ENCODE measurements at places on chromosomes 6 and 20.
A peak's percentile ranks its signal among the peaks of the same experiment; 100 is the strongest.

DNA sequence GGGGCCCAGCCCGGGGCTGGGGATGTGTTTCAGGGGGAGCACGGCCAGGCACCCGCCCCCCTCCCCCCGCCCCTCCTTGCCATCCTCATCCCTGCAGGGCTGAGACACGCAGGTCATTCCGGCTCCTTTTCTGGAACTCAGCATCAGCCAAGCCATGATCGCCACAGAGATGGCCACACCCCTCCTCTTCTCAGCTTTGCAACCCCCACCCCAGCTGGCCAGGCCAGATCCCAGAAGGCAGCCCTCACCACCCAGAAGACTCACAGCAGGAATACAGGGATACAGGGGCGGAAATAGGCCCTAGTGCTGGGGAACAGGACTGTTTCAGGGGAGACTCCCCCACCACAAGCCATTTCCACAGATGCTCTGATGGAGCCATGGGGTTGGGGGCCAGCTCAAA, 33.5 kb downstream of the YTHDF1 start:
- no peak for DNase-seq

DNA sequence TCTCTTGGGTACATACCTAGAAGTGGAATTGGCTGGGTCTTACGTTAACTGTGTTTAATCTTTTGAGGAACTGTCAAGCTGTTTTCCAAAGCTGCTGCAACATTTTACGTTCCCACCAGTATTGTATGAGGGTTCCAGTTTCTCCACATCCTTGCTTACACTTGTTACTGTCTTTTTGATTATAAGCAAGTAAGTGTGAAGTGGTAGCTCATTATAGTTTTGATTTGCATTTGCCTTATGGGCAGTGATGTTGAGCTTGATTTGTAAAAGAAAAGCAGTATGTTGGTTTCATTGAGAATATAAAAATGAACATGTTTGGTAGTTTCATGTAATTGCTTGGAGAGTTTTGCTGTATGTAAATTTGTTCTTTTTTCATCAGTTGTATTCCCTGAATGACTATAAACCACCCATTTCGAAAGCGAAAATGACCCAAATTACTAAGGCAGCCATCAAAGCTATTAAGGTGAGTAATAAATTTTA, 40.4 kb downstream of the SCAF8 start:
- DNase-seq, result no peak

- DNase-seq, result no peak
Measured at GRCh38 chr6:99617131-99617530, 10.5 kb downstream of the PRDM13 start.

- no peak for DNase-seq
Measured at GRCh38 chr6:167212713-167213005, 54.9 kb upstream of the GPR31 start.

GRCh38 chr20:60090631-60091030, 132.4 kb downstream of the CDH26 start:
- DNase-seq, result no peak

GRCh38 chr20:62825333-62825985, 8.6 kb downstream of the COL9A3 start:
- no peak for DNase-seq

GRCh38 chr6:53714395-53714794, 48.8 kb upstream of the KLHL31 start:
- DNase-seq, result no peak

DNA sequence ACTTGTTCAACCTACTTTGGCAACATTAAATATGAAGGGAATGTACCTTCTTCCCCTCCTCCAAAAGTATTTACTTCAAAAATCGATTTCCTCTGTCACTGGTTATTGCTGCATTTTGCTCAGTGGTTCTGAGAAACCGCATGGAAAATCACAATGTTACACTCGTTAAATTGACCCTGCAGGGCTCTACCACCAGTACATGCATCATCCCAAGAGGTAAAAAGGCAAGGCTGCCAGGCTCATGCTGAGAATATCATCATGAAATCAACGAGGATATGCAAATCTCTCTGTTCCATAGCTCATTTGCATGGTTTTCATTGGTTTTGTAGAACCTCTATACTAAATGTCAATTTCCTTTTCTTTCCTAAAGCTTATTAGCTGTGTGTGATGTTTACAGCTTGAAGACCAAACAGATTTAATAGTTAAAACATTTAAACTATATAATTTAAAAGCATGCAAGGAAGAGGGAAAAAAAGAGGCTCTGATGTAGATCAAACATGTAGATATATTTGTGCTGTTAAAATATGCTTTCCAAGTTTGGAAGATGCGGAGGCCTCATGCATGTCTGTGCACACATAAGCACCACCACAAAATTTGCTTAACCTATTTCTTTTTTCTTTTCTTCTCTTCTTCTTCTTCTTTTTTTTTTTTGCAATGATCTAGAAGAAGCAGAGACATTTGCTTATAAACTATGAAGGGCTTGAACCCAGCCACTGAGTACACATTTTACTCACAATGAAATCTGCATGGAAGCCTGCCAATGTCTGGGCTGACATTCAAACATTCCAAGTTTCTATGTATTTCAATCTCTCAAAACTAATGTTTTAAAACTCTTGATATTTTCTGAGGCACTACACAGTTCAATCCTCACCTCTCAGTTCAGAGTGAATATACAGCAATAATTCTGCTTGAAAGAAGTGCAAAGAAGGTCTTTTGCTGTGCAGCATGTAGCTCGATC, 194.0 kb downstream of the GMPR start:
- DNase-seq, result no peak

GRCh38 chr6:107490566-107491137, 735 bp downstream of the SOBP start:
- no peak for DNase-seq

DNA sequence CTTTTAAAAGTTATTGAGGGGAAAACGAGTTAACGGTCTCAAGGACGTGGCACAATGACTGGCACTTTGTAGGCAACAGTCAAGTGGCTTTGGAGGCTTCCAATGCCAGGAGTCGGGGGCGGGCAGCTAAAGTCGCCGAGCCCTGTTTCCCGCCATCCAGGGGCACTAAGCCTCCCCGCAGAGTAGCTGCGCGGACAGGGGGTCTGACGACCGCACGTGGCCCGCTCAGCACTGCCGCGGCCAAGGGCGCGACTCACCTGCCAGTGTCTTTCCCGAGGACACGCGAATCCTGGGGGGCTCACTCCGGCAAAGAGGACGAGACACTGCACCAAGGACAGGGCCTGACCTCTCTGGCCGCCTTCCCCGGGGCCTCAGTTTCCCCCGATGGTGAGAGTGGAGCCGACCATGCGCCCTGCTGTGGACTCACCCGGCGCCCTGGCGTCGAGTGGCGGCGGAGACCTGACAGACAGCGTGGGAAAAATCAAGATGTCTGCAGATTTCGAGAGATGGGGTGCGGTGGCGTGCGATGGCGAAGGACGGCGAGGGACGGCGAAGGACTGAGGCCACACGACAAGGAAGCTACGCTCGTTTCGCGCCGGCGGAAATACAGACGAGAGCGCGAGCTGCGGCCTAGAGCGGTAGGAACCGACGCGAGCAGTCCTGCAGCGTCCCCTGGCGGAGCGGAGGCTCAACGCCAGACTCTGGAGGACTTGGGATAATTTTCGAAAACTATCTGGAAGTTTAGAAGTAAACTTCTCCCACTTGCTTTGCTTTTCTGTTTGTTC, at the start of gene SNHG17:
Gene SNHG17, minus strand, starts transcription at position 559 of the 785 bp plus-strand sequence.
- DNase-seq, result peak; percentile 83

DNA sequence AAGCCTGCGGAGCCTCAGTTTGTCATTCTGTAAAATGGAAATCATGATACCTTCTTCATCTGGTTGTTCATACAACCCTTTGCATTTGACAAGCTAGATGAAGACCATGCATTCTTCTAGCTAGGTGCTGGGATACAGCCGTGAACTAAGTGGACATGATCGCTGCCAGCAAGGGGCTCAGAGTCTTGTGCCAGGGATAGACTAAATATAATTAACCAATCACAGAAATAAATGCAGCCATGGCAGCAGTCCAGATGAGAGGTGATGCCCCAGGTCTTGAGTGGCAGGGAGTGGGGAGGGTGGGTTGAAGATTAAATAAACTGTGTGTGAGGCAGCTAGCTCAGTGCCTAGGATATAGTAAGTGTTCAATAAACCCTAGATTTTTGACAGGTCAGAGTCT, 19.3 kb downstream of the JPH2 start:
- no peak for DNase-seq

DNA sequence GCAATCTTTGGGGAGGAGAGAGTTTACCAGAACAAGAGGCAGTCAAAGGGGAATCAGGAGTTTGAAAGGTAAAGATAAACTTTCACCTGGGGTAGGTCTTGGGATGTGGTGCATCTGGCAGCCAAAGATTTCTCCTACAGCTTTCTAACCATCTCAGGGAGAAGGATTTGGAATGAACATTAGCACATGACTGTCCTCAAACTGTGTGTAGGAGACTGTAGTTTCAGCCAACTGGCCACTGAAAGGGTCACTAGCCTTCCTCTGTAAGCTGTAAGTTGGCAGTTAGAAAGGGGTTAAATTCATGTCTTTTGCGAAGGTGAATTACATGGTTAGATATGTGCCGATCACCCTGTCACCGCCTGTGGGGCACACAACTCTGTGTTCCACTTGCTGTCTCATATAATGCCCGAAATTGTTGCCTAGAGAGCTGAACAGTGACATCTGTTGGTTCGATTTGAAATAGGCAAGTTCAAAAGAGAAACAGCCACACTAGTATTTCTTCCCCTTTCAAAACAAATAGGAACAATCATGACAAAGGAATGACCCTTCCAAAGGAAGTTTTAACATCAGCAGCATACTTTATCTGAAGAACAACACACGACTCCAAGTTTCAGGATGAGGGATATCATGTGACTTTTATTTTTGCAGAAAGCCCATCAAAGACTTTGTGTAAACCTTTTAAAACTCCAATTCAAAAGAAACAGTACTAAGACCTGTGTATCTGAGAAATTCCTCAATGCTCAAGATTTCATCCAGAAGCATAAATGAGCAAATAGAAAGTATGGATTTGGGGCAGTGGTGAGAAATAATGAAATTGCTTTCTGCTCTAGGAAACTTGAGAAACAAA, 1.1 kb upstream of the OPN5 start:
- peak; percentile 7 for DNase-seq

DNA sequence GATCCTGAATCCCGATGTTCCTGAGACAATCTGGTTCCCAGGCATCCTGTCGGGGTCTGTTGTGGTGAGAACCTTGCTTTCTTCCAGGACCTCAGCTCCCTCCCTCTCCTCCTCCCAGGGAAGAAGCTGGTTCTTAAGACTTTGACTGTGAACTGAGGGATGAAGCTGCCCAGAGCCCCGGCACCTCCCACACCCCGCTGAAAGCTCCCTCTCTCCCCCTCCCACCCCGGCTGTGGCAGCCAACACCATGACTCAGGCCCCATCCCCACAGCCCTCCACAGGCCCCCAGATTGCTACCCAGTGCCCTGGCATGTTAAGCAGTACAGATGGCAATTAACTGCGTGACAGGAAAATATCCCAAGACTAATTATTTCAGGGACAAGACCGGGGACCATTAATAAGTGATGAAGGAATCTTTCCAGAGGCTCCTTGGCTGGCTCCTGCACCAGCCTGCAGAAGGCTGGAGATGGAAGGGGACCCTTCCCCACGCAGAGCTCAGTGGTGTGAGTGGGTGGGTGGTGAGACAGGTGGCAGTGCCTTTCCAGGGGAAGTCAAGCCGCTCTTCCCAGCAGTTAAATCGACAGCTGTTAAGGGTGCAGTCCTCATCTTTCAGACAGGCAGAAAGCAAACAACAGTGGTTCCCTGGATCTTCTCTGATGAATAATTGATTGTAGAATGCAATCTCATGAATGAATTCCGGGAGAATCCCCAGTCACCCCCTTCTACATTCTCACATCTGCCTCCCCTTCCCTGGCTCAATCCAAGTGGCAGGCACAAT, 237.9 kb downstream of the LRFN2 start:
- DNase-seq, result no peak

- DNase-seq, result no peak
Measured at GRCh38 chr6:11163932-11164331, 52.4 kb upstream of the ERVFRD-1 start.

- DNase-seq, result no peak
Measured at GRCh38 chr6:51619042-51619799, 468.2 kb downstream of the PKHD1 start.

- no peak for DNase-seq
Measured at GRCh38 chr20:58637466-58638213, 13.4 kb upstream of the STX16 start.

GRCh38 chr20:19498756-19499155, 259.3 kb upstream of the RIN2 start:
- DNase-seq, result no peak

DNA sequence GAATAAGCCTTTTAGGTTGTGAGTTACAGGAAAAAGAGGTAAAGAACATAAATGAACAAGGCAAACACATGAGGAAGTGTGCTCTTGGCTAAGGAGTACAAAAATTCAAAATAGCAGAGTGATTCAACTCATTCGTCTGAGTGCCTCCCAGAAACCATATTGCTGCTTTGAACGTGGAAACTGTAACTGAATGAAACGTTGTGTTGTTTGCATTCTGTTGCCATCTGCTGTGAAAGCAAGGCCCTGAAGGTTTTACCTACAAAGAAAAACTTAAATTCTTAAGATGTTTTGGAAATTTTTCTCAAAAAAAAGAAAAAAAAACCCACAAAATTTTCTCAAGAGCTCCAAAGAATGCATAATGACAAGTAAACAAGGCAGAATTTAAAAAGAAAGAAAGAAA, 375.4 kb upstream of the HS3ST5 start:
- no peak for DNase-seq

DNA sequence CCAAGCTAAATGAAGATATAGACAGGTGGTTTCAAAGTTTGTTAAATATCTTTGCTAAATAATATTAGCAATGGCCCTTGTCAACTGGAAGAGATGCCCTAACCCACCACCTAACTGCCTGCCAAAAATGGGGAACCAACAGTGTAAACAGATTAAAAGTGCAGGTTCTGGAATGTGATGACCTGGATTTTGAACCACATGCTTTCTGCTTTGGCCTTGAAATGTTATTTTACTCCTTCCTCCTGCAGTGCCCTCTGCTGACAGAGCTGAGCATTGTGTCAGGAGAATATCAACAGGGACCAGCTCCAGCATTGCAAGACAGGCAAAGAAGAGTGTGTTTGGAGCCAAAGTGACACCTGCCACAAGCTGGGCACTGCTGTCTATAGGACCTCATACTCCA, 226.6 kb downstream of the MYLK4 start:
- DNase-seq, result no peak

GRCh38 chr6:85795945-85796344, 153.3 kb upstream of the SYNCRIP start:
- DNase-seq, result no peak

DNA sequence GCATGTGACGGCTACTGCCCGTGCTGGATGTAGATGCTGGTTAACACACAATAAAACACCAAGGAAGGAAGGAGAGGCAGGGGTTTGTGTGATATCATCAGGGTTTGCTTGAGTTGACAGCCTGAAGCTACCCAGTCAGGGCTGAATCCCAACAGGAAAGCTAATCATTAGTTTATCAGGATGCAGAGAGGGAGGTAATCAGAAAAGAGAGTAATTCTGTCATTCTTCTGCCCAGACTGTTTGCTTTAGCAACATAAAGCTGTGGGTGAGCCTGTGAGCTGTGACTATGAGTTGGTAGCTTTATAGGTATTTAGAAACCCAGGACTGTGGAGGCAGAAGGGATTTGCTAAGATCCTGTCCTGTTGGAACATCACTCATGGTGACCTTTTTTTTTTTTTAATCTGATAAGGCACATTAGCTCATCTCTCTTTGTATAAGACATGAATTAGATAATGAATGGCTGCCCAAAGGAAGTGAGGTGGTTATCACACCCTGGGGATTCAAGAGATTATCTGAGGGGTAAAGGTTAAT, 79.3 kb downstream of the CAP2 start:
- no peak for DNase-seq

All from activated CD4-positive, alpha-beta T cell treated with anti-CD3 and anti-CD28 coated beads for 24 hours (primary cell).